Activated CD8-positive, alpha-beta memory T cell treated with anti-CD3 and anti-CD28 coated beads for 4 hours (primary cell): ENCODE measurements at places on chromosomes 7 and 10.

GRCh38 chr10:89228146-89228545, 21.0 kb upstream of the CH25H start:
- DNase-seq = no peak

- DNase-seq = no peak
Observed at GRCh38 chr10:3893901-3894563, 109.0 kb upstream of the KLF6 start.

GRCh38 chr10:81414038-81414437, 461.0 kb upstream of the NRG3 start:
- DNase-seq = no peak

GRCh38 chr10:70456164-70456563, 14.7 kb upstream of the NODAL start:
- DNase-seq = no peak
